Stimulated activated CD8-positive, alpha-beta memory T cell treated with anti-CD3 and anti-CD28 coated beads, Interleukin-4, amount 100 ng/mL, for 1 hour (primary cell): ENCODE measurements at places on chromosomes 4 and X.

DNA sequence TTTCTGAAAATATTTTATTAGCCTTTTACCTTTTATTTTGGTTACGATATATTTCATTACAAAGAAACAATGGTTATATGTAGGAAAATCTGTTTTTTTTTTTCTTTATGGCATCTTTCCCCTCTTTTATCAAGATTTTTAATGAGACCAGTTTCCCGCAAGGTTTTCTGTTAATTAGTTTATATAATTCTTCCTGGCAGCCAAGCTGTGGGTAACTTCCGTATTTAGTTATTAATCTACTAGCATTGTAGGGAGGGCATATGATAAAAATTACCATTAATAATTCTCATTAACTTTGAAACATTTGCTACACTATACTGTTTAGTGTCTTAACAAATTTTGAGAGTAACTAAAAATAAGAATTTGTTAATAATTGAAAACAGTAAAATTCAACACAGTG is 181.1 kb upstream of the GPRIN3 start:
- no peak for DNase-seq

GRCh38 chr4:24840362-24840761 is 45.0 kb downstream of the SOD3 start:
- no peak for DNase-seq

- no peak for DNase-seq
These were observed 128.2 kb downstream of the C4orf51 start for GRCh38 chr4:145808021-145808650.

GRCh38 chrX:103461156-103461555 is 58.1 kb downstream of the RAB40A start:
- DNase-seq: no peak

GRCh38 chr4:145619639-145619996 is 433 bp downstream of the MMAA start:
- no peak for DNase-seq
